ENCODE measurements at places on chromosomes 2 and 18.

DNA sequence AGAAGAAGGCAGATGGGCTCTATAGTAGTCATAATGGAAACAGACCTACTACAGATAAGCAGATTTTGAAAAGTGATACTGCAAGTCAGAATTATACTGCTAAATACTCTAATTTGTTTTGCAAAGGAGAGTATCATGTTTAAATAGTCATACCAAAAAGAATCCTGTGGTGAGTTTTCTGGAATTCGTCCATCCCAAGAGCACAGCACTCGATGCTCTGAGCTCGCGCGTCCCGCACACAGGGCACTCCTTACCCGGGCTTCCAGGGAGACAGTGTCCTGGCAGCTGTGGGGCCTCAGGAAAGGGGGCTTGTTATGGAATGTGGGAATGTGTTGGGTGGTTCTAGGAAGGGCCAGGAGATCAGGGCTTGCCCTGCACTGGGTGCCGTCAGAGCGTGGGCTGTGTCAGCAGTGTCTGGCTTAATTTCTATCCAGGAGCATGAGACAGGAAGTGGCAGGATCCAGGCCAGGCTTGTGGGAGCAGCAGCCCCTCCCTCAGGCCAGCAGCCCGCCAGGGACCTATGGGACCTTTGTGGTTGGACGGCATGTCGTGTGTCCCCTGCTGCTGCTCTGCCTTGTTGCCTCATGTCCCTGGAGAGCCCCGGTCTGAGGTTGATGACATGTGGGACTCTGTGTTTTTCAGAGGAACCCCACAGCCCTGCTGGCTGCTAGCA, 193.2 kb upstream of the TPO start:
- DNase-seq, result no peak

DNA sequence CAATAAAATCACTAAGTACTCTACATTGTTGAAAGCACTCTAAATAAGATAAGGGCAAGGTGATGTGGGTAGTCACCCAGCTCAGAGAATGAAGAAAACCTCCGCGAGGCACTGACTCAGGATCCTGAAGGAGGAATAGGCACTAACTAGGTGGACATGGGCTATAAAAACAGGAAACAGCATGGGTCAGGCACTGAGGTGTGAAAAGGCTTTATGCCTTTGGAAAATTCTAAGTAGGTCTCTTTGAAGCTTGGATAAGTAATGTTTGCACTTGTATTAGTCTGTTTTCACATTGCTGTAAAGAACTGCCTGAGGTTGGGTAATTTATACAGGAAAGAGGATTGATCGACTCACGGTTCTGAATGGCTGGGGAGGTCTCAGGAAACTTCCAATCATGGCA, 161.6 kb downstream of the EPHA4 start:
- DNase-seq, result no peak

DNA sequence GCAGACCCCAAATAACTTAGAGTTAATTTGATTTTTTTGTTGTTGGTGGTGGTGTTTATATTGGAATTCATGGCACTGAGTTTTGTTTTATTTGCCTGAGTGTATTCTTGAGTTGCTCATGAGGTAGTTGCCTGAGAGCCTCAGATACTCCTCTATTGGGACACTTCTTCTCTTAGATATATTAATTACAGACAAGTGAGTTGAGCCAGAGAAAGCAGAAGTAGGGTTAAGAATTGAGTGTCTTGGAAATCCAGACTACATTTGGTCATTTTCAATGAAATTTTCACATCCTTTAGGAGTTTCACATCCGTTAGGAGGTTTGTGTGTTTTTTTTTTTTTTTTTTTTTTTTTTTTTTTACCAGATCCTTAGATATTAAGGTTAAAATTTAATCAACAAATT, 29.0 kb downstream of the FMNL2 start:
- no peak for DNase-seq

DNA sequence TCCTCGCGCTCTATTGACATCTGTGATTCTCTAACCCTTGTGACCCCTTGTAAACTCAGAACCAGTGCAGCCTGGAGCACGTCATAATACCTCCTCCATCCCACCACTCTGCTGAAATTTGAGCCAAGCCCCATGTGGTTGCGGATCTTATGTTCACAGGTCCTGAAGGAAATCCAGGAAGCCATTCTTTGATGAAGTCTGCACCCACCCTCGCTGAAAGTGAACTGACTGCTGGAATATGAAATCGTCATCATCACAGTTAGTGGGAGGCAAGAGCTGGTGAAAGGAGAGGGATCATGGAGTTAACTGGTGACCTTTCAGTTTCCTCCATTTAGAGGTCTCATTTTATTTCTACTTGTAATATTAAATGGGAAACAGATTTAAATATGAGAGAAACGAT, 21.6 kb downstream of the ZEB2 start:
- no peak for DNase-seq

GRCh38 chr2:167424221-167424620, 535.9 kb downstream of the XIRP2 start:
- DNase-seq, result no peak

DNA sequence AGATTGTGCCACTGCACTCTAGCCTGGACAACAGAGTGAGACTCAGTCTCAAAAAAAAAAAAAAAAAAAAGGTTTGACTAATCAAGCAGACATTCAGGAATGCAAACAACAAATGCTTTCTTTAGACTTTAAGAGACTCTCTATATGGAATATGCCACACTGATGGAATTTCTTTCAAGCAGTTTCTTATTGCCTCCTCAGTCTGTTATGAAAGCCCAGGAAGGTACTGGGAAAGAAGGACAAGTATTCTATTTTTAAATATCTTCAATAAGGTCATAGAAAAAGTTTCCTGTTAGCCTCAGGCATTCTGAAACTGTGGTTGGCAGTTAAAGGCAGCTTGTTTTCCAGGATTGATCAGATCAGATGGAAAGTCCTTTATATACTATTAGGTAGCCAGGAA, 241.6 kb downstream of the PIK3C3 start:
- DNase-seq, result no peak

DNA sequence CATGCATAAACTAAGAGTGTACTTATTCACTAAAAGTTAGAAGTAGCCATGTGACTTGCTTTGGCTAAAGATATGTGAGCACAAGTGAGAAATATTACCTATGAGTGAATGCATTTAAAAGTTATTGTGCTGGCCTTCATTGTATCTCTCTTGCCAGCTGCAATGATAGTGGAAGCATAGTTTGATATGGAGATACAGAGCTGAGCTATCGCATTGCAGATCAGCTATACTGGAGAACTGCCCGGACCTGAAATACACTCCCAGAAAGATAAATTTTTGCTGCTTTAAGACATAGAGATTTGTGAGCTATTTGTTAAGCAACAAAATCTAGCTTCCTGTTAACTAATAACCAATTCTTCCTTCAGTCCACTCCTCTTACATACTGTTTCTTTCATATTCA, 571.1 kb downstream of the CPS1 start:
- DNase-seq, result no peak

DNA sequence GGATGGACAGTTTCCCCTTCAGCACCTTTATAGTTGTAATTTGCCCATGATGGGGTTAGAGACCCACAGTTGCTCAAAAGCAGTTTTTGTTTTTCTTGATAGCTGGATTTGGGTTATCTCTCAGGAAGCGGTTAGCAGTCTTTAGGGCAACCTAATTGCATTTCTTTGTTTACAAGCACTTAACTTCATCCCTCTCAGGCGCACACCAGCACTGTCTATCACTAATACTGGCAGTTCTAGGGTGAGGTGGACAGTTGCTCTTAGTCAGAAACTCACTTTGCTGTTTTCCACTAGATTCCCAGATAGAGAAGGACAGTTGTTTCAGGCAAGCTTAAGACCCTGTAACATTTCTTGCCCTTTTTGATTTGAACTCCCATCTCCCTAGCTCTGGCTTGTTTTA, 146.0 kb downstream of the AGAP1 start:
- no peak for DNase-seq

GRCh38 chr18:46321955-46322354, 217.8 kb downstream of the HAUS1 start:
- no peak for DNase-seq

DNA sequence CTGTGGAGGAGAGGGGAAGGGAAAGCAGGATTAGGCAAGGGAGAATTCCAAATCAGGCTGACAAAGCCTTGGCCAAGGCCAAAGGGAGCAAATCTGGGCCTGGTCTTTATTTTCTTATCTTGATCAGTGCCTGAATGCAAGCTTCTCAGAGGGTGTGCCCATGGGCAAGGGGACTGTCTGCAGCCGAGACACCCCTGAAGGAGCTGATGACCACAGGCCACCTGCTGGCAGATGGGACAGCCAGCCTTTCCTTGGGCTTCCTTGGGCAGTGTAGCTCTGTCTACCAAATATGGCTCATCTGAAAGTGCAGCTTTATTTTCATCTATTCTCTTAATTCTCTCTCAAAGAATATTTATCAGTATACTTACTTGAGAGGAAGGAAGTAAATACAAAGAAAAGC, 117.0 kb downstream of the PKP4 start:
- no peak for DNase-seq

- DNase-seq, result no peak
Observed at GRCh38 chr2:226080334-226080733, 680.8 kb downstream of the NYAP2 start.

DNA sequence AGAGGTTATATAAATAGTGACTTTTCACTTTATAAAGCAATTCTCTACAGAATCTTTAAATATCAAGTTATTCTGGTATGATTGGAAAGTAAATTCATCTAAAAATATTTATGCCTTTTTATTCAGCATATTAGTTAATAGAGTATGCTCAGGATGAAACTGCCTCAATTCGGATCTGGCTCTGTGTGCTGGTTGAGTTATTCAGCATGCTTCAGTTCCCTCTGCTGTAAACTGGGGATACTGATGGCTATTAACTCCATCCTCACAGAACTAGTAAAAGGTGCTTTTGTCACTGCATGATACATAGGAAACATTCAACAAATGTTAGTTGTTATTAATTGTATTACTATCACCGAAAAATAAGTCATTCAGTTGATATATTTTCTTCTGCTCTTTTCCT, 250.3 kb downstream of the NRXN1 start:
- no peak for DNase-seq

- no peak for DNase-seq
Observed at GRCh38 chr2:126798276-126799140, 100.2 kb upstream of the TEX51 start.

- no peak for DNase-seq
Observed at GRCh38 chr2:207960090-207960489, 65.2 kb downstream of the PLEKHM3 start.

DNA sequence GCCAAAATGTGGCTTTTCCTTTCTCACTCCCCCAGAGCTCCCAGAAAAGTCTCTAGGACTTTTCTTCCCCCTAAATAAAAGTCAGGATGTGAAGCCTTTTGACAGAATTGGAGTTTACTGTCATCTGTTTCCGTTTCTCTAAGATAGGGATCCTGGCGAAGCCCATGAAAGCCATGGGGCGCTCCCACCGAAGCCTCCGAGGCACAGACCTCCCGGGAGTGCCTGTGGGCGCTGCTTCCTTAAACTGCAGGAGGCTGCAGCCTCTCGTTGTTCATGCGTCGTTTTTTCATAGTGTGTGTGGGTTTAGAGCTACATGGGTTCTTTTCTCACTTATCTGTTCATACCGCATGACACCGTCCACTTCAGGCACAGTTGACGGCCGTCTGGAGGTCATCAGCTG, 56.8 kb downstream of the ASAP2 start:
- no peak for DNase-seq

DNA sequence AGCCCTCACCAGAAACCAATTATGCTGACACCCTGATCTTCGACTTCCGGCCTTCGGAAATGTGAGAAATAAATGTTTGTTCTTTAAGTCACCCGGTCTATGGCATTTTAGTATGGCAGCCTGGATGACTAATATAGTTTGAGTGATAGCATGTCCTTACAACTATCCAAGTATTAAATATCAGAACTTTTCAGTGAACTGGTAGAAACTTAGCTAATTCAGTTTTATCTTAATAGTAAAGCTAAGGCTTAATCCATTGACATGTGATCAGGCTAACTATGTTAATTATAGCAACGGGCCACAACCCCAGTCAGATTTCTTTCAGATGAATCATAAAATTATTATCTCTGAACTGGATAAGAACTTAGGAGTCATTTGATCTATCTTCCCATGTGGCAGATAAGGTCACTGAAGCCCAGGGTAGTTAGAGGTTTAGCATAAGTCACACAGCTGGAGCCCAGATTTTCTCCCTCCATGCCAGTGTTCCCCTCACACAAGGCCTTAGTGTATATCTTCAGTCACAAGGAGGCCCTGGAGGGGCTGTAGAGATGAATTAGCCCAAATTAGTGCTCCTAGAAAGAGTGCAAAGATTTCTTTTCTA, 40.7 kb upstream of the UPP2 start:
- DNase-seq, result no peak

GRCh38 chr2:239299218-239299939, 101.4 kb downstream of the HDAC4 start:
- no peak for DNase-seq
